NCI-H1436 treated with DMSO at 0.1 percent for 48 hours (cell line): ENCODE measurements at places on chromosomes 16 and 17.

DNA sequence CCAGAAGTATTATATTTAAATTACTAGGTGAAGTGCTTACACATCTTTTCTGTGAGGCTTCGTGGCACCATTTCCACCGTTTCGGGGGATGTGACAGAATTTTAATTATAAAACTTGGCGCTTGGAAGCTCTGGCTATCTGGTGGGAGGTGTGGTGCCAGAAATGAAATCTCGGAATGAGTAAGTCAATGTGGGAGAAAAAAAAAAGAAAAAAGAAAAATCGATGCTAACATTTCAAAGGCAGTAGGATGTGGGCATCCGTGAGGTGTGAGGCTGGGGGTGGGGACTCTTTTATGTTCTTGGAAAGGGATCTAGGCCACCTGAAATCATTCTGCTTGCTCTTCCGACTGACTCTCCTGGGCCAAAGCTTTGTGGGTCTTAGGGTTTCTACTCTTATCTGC lies 21.9 kb downstream of the CPPED1 start:
- no peak for DNase-seq

- DNase-seq = no peak
Observed at GRCh38 chr17:42203354-42203753, 9.1 kb upstream of the GHDC start.

- no peak for DNase-seq
Observed at GRCh38 chr17:9237053-9237410, 215.7 kb downstream of the NTN1 start.

DNA sequence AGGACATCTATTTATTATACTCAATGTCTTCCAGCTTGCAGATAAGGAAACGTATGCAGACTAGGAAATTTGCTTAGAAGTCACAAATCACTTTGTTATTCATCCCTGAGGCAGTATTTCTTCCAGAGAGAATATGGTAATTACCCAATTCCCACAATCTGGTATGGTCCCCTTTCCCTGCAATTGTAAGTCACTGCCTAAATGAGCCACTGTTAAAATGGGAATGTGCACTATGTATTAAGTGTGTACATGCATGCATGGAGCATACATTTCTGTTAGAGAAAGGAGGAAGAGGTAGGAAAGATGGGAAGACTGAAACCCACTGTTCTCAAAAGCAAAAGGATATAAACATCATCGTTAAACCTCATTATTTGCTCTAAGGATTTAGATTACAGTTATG lies 10.0 kb downstream of the NUFIP2 start:
- no peak for DNase-seq

DNA sequence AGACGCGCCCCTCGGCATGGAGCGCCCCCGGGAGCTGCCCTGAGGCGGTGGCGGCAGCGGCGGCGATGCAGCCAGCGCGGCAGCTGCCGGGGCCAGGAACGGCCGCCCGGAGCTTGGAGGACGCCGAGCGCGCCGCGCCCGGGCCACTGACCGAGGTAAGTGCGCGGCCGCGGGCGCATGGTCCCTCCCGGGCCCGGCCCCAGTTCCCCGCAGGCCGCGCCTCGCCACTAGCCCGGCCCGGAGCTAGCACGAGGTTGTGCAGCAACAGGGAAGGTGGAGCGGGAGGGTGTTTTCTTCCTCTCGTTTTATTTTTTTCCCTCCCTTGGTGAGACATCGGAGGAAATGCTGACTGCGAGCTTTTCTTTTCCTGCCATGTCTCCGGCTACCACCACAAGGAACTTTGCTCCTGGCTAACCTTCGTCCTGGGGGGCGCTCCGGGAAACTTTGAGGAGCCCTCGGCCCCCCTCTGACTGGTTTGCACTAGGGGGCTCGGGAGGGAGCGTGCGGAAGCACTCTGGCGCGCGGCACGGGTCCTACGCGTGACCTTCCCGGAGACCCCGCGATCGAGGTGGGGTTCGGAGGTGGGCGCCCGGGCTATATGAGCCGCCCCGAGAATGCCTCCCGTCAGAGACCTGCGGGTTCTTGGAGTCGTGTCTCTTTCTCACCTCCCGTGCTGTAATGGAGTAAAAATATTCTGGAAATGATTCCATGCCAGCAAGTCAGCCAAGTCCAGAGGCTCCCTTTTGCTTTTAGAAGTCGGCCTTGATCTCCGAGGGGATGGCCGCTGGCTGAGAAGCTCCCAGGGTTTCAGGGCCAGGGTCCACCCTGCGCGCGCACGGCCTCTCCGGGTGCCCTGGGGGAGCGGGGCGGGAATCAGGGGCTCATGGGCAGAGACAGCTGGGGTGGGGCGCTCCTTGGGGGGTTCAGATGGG lies 868 bp downstream of the KCNJ12 start:
- no peak for DNase-seq

- no peak for DNase-seq
Observed at GRCh38 chr17:70492368-70492767, 323.0 kb downstream of the KCNJ2 start.

DNA sequence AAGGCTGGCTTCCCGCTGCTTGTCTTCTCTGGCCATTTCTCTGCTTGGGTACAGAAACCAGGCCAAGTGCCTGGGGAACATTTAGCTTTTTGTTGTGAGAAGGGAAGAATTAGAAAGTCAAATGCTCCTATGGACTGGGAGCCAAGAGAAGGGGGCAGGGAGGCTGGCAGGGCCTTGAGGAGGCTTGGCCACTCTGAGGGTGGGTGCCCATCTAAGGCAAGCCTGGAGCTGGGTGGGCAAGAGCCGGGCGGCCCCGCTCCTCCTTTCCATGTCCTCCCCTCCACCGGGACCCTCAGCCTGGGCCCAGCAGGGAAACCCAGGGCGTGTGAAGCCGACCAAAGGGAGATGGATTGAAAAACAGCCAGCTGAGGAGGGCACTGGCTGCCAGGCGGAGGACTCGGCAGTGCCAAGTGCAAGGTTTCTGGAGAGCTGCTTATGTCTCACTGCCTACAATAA lies 69.4 kb downstream of the NTN1 start:
- no peak for DNase-seq

DNA sequence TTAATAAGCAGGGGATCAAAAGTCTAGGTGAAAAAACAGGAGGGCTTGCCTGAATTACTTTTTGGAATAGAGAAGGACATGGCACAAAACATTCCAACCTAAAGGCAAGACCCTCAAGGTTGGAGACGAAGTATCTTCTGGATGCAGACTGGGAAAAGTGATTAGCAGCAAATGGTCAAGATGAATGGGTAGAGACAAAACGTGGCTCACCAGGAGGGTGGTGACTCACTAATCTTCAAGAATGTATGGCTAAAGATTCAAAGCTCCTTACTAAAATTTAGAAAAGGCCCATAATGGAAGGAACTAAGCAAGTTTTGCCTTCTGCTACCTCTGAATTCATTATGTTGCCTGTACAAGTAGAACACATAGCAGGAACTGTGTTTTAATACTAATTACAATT lies 469.5 kb upstream of the RBFOX1 start:
- DNase-seq = no peak

DNA sequence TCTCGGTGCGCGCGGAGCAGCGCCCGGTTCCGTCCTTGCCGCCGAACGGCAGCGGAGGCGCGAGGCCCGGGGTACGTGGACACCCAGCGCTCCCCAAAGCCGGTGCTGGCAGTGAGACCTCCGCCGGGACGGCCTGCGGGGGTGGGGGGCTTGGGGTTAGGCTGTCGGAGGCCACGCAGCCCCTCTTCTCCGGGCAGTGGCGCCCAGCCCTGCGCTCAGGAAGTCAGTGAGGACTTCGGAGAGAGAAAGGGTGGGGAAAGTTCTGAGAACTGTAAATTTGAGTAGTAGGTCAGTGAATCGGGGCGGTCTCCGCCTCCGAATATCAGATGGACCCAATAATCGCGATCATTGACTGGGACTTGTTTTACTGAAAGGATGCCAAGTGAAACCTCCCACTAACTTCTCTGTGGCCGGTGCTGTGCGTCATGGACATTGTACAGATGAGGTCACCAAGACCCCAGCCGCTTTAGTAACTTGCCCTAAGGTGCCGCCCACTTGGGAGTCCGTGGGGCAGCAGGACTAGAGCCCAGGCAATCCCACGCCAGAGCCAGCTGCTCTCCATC lies 468 bp downstream of the IL4R start:
- DNase-seq = no peak

GRCh38 chr17:7192271-7192937 lies 13.2 kb upstream of the ASGR1 start:
- DNase-seq = no peak
